ENCODE measurements at places on chromosomes 7 and 10. TPM values are rescaled to one million over a fixed set of nuclear protein-coding genes. Genes with fewer than 3 reads are reported as not detected.

- peak; percentile 94 for DNase-seq
These were observed 5.2 kb downstream of the DUSP5 start for GRCh38 chr10:110502851-110503301.

- DNase-seq: no peak
These were observed 23.3 kb downstream of the CD36 start for GRCh38 chr7:80661729-80662128.

GRCh38 chr10:3775696-3776551, 9.1 kb downstream of the KLF6 start:
- DNase-seq: peak; percentile 60

- DNase-seq: no peak
These were observed 139.6 kb upstream of the GDF10 start for GRCh38 chr10:47160261-47160908.

DNA sequence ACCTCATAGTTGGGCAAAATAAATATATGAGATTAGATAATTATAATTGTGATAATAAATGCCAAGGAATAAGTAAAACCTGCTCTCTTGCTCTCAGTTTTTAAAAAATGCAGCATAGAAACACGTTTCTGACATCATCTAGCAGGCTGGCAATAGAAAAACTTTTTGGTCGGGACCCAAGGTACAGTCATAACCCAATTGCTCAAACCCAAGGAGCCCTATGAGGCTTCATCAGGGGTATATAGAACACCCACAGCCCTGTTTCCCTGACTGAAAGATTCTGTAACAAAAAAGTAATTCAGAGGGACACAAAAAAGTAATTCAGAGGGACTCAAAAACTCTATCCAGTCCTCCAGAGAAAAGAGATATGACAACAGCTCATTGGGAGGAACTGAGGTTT, 3.8 kb downstream of the PDE1C start:
- DNase-seq: no peak

DNA sequence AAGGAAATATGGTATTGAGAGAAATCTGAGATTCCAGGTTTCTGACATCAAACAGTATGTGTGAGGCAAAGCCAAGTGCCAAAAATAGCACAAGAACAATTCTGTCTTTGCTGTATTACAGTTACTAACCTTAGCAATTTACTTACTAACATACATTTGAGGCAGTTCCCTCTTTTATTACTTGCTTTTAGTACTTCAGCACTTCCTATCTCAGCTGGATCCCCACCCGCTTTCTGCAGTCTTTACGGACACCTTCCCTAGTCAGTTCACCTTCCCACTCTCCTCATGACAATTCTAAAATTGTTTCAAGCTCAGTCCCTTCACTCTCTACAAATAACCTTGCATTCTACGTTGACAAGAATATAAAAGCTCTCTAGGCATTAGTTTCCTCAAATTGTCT, 79.2 kb downstream of the ELAPOR2 start:
- DNase-seq: no peak

DNA sequence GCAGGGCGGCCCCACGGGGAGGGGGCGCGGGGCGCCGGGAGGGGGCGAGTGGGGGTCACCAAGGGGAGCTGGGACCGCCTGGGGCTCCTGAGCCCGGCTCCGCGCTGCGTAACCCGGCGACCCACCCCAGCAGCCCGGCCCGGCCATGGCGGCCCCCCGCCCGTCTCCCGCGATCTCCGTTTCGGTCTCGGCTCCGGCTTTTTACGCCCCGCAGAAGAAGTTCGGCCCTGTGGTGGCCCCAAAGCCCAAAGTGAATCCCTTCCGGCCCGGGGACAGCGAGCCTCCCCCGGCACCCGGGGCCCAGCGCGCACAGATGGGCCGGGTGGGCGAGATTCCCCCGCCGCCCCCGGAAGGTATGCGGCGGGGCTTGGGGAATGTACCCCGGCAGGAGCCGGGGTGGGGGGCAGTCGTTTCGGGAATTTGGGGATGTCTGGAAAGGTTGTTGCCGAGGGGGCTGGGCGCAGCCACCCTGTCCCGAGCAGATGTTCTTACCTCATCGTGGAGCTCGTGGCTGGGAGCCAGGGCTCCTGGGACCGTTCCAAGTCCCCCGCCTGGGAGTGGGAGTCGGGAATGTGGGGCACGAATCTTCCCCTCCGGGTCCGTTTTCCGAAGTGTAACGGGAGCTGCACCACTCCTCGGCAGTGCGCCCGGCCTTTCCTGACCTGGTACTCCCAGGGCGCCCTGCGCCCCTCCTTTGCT, 431 bp downstream of the ZYX start:
- peak; percentile 91 for DNase-seq

DNA sequence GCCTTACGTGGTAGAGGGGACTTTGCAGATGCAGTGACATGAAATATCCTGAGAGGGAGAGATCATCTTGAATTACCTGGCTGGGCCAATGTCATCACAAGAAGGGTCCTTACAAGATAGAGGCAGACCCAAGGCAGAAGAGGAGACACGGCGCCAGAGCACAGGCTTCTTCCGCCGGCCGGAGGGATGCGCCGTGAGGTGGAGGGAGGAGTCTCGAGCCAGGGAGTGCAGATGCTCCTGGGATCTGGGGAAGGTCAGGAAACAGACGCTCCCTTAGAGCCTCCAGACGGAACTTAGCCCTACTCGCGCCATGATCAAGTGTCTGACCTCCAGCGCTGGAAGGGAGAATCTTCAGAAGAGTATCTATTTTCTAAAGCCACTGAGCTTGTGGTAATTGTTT, 304.8 kb downstream of the GLRX3 start:
- no peak for DNase-seq

The LIPK gene
- not detected for polyA plus RNA-seq

GRCh38 chr10:88946965-88947590, 5.5 kb downstream of the ACTA2 start:
- DNase-seq: no peak

The CTAGE6 gene
- polyA plus RNA-seq: not detected

DNA sequence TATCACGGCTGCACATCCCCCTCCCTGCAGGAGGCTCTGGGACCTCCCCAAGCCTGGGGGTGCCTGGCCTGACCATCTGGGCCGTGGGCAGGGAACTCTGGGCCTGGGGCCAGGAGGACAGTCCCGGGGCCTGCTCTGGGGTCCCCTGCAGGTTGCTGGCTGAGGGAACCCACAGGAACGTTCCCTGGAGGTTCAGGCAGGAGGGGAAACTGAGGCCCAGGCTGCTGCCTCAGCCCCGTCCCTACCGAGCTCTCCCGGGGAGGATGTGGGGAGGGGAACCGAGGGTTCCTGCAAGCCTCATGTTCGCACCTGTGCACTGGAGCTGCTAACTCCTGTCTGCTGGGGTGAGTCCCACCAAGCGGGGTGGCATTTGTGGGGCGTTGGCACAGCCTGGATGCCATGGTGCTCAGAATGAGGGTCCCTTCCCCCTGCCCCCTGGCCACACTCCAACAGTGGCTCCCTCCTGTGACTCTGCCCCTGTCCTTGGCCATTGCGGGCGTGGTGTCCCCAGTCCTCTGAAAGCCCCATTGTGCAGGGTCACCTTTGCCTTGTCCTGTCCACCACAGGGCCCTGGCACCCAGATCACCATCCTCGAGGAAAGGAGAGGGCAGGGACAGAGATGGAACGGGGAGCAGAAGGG, 9.4 kb downstream of the ELFN1 start:
- DNase-seq: no peak

The TMEM213 gene
- 0.18 TPM for polyA plus RNA-seq

GRCh38 chr7:23622506-23622925, 25.3 kb downstream of the CCDC126 start:
- no peak for DNase-seq

Data from muscle of leg (tissue), 16 donors.